ENCODE measurements at places on chromosomes 13 and 19.

DNA sequence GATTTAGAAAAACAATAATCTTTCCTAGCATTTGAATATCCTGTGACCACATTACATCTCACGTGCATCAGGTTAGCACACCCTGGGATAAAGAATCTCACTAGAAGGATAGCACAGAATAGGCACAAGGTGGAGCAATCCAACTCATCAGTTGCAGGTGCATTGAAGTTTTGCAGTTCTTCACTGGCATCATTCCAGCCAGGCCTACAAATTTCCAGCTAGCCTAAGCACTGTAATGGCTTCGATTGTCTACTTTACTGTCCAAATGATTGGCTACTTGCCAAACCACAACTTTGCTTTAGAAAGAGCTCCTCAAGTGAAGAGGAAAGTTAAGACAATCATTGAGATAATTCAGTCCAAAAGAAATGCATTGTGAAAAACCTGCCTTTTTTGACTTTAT lies 89.5 kb downstream of the SPRY2 start:
- DNase-seq: no peak

DNA sequence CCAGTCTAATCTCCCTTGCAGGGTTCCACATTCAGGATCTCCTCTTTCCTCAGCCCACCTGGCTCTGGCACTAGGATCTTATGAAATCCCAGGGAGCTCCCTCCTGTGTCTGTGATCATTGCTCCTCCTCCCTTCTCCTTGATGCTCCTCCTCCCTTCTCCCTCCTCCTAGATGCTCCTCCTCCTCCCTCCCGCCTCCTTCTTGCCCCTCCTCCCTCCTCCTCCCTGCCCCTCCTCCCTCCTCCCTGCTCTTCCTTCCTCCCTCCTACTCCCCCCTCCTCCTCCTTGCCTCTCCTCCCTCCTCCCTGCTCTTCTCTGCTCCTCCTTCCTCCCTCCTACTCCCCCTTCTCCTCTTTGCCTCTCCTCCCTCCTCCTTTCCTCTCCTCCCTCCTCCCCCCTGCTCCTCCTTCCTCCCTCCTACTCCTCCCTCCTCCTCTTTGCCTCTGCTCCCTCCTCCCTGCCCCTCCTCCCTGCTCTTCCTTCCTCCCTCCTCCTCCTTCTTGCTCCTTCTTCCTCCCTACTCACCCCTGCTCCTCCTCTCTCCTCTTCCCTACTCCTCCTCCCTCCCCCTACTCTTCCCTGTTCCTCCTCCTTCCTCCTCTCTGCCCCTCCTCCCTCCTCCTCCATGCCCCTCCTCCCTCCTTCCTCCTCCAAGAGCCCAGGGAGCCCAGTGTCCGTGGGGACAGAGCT lies 14.9 kb upstream of the ZBTB7A start:
- DNase-seq: no peak

GRCh38 chr19:51407511-51408131 lies 9.8 kb downstream of the SIGLEC10 start:
- DNase-seq: no peak

DNA sequence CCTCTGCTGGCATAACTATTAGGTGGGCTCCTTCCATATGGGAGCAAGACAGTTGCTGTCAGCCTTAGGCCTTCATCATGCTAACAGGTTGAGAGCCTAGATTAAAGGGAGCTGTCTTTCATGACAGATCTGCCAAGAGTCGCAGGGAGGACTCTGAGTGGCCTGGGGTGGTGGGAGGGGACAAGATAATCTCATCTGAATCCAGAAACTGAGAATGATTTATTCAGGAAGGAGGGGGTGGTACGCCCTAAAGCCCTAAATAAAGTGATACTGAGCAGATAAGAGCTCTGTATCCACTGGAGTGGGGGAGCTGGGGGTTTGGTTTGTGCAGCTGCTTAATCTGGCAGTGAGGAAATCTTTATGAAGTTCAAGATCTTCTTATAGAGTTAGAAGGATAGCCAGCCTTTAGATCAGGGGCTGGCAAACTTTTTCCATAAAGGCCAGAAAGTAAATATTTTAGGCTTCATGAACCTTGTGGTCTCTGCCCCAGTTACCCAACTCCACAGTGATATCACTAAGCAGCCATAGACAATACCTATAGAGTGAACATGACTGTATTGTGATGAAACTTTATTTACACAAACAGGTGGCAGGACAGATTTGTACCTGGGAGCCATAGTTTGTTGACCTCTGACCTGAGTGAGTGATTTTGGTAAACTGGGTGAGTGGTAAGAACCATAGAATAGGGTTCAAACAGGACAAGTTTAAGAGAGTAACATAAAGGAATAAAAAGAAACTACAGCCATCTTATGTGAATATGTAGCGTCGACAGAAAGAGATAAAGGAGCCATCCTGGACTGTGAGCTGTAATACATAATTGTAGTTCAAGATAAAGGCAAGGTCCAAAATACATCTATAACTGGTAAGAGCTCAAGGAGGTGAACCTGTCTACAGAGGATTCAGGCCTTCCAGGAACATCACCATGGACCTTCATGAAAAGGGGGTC lies 9.8 kb upstream of the STK24 start:
- DNase-seq: no peak

- no peak for DNase-seq
These were observed 332.0 kb downstream of the IRS2 start for GRCh38 chr13:109454167-109454917.
